ENCODE measurements at places on chromosomes 7 and 10.
A peak's percentile ranks its signal among the peaks of the same experiment; 100 is the strongest.

DNA sequence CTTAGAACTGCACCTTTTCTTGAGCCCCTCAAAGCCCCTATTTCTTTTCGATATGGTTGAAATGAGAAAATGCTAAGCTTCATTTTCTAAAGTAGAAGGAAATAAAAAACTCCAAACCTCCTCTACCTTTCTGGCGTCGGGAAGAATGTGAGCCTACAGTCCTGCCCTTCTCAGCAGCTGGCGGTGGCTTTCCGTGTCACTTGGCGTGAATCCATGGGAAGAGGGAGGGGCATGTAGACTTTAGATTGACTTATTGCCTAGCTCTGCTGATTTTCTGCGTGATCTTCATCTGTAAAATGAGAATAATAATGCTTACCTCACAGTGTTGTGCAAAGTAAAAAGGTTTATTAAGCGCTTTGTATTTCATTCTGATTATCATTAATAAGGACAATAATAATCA is 35.0 kb downstream of the PRR15 start:
- DNase-seq = no peak

DNA sequence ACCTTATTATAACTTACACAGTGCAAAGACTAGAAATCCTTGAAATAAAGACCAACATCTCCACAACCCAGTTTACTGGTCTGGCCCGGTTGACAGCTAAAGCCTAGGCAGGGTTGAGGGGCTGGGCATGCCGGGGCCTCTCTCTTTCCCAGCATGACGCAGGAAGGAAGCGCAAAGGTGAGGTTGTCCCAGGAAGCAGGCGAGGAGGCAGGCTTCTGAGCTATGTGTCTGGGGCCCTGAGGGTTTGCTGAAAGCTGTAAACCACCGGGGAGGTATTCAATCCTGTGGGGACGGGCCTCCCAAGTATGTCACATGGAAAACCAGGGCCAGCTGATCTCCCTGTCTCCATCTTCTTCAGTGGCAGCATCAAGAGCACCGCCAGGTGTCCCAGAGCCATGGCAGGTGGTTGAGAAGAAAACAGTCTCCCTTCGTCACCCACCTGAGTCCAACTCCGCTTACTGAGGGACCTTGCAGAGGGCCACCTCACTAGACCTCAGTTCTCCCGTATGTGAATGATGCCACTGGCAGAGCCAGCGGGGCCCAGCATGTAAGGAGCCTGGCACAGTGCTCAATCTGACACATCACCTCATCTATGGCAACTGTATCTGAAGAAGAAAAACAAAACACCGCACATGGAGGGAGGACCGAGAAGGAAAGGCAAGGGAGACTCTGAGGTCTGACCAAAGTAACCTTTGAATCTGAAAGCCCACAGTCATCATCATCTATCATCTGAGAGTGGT is 49.5 kb downstream of the FAM53B start:
- no peak for DNase-seq

GRCh38 chr7:114181280-114181679 is 233.3 kb upstream of the FOXP2 start:
- no peak for DNase-seq

GRCh38 chr7:36748017-36748487 is 23.8 kb upstream of the AOAH start:
- no peak for DNase-seq

- no peak for DNase-seq
Observed at GRCh38 chr7:24704311-24704710, 53.0 kb downstream of the GSDME start.

- no peak for DNase-seq
Observed at GRCh38 chr7:134703241-134703594, 56.6 kb downstream of the BPGM start.

DNA sequence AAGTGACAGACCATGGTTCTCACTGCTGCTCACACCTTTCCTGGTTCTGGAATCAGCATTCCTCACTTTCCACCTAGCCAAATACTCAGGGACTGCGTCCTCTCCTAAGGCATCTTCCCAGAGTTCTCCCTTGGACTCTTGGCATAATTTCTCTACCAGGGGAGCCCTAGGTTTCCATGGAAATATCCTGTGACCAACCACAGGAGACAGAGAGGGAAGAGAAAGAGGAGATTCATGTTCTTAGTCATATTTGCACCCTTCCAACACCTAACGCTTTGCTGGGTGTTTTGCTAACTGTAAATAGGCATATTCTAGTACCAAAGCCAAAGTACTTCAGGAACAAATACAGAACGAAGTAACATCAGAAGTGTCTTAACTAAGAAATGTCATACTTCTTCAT is 28.6 kb downstream of the DENND11 start:
- no peak for DNase-seq

DNA sequence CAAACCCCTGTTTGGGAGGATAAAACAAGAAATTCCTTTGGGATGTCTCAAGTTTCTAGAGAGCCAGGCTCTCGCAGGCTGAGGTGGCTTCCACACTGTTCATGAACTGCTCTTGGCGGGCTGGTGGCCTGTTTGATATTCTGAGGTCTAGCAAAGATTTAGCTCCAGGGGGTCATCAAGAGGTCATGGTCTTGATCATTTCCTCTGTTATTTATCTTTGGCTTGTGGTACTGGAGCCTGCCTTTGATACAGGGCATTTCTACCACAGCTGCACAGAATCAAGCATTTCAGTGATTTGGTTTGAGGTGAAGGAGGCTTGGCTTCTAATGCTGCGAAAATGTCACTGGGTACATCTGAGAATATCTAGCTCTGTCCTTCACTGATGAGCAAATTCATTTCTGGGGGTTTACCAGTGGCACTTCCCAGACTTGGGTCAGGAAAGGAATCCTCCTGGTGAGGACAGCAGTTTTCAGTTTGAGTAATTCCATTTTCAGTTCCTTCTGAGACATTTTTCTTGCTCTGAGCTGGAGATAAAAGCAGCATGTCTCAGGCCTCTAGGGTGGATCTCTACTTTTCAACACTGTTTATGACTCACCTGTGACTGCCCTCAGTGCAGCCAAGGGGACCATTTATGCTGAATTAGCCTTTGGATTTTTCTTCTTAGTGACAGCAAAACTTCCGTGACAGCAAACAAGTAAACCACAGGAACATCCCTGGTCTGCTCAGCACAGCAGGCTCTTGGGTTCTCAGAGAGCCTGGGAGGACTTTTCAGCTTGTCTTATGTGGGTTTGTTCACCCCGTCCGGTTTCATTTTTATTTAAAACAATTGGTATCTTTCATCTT is 312.0 kb downstream of the RNLS start:
- DNase-seq = peak; percentile 30

- peak; percentile 81 for DNase-seq
Observed at GRCh38 chr7:100132697-100133151, 6.0 kb downstream of the MBLAC1 start.

- peak; percentile 99 for DNase-seq
Observed at GRCh38 chr10:7471720-7472367, 61.0 kb upstream of the SFMBT2 start.

DNA sequence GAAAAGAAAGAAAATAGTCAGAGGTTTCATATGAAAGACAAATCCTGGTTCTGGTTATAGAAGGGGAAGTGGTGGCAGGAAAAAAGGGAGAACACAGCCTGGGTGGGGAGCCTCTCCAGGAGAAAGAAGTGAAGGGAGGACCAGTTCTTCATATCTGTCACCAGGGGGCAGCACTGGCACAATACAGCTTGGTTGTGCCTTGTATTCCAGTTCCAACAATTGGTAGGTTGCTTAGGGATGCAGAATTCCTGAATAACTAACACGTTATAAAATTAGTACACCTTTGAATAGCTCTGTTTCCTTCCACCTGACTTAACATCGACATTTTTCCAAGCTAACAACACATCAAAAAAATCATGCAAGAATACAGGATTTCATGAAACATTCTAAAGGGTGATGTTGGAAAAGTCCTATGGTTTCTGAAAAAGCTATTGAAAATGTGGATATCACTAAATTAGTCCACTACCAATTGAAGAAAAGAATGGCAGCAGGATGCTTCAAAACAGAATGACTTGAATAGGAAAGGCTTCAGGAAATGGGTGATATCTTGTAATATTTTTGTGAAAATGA is 52.9 kb downstream of the CYP26A1 start:
- DNase-seq = peak; percentile 13

GRCh38 chr7:26978146-26978545 is 113.8 kb upstream of the SKAP2 start:
- DNase-seq = no peak

- DNase-seq = peak; percentile 61
Observed at GRCh38 chr7:155725006-155725355, 80.5 kb downstream of the RBM33 start.

- DNase-seq = no peak
Observed at GRCh38 chr7:96198047-96198636, 123.8 kb downstream of the SLC25A13 start.

- DNase-seq = no peak
Observed at GRCh38 chr7:157495177-157495553, 158.4 kb downstream of the DNAJB6 start.

GRCh38 chr7:1924258-1924817 is 254.3 kb downstream of the ELFN1 start:
- DNase-seq = no peak

GRCh38 chr7:112630565-112630964 is 149.8 kb downstream of the LSMEM1 start:
- DNase-seq = no peak

DNA sequence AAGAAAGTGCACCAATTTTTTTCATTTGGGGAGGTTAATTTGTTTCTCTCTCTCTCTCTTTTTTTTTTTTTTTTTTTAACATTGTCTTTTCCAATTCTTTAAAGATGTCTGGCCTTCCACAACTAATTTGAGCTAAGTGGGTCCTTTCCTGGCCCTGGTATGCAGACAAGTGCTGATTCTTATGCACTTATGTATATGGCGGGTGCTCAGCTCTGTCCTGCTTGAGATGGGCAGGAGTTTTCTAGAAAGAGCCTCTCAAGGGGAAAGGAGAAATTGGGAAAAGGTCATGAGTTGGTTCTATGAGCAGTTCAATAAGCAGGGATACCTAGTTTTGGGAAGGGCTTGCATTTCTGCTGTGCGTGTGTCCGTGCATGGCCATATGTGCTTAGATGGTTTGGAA is 67.8 kb upstream of the NPVF start:
- no peak for DNase-seq

GRCh38 chr10:71005337-71006305 is 117.3 kb upstream of the PCBD1 start:
- no peak for DNase-seq

DNA sequence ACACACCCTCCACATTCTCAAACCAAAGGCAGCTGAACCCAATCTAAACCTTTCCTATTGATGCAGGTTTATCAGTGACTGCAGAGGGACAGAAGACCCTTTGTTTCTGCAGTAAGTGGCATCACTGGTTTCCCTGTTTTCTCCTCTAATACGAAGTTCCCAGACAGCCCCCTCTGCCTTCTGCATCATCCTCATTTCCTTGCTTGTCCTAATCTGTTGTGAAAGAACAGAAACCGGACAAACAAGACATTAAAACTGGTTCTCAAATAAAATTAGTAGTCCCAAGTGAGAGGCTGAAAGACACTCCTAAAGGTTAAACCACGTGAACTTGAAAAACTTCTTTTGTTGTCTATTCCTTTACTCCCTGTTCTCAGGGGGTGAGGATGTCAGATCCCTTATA is 10.1 kb upstream of the ADRB1 start:
- DNase-seq = no peak

- DNase-seq = peak; percentile 54
Observed at GRCh38 chr10:3850999-3851937, 66.3 kb upstream of the KLF6 start.
